ENCODE measurements at places on chromosomes 5 and 9.
A peak's percentile ranks its signal among the peaks of the same experiment; 100 is the strongest.

GRCh38 chr5:6712142-6712576 is 1.1 kb upstream of the TENT4A start:
- DNase-seq, result no peak

- no peak for DNase-seq
These were observed 240.8 kb downstream of the MCTP1 start for GRCh38 chr5:95044096-95044495.

GRCh38 chr5:74865804-74866595 is at the start of gene FAM169A:
TSS of gene FAM169A (minus strand) at chr5:74866387. CDS start at chr5:74841676, 24,711 bp downstream.
- no peak for DNase-seq

DNA sequence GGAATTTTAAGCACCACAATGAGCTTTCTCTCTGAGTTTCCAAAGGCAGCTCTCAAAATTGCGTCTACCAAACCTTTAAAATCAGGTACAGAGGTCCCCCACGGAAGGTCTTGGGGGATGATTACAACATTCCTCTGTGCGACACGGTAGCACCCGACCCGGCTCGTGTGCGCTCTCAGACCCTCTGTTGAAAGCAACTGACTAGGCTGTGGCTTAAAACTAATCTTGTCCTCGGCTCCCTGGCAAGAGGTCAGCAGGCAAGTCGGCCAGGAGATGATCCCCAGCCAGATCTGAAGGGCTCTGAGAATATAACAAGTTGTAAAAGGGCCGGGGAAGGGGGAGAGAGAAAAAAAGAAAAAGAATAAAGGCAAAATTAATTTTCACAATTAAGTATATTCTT is 92.6 kb upstream of the LMX1B start:
- no peak for DNase-seq

DNA sequence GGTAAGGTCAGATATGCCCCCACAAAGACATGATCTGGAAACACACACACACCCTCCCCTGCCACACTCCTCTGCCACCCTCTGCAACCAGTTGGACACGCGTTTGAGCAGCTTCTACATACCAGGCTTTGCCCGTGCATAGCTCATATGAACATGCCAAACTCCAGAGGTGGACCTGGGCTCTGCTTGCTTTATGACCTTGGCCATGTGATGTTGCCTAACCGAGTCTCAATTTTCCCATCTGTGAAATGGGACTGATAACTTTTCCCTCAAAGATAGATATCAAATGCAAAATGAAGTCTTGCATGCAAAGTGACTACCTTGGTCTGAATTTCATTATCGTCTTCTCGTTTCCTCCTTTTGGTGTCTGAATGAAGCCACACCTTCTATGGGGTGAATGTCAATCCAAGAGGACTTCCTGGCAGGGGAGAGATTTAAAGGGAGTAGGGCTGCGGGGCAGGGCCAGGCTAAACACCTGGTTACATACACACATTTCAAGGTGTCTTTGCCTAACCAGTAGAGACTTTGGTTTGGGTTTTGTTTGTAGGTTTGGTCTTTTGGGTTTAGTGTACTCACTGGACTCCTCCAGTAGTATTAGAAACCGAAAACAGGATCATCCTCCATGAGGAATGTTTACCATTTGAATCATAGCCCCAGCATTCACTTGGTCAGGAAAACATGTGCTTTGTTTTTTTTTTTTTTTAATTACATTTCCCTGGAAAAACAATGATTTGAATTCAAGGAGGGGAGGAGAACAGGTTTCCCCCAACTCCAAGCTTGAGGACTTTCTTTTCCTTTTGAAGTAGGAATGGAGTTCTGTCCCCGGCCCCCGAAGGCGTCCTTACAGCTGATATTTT is 63.2 kb downstream of the COL27A1 start:
- no peak for DNase-seq

DNA sequence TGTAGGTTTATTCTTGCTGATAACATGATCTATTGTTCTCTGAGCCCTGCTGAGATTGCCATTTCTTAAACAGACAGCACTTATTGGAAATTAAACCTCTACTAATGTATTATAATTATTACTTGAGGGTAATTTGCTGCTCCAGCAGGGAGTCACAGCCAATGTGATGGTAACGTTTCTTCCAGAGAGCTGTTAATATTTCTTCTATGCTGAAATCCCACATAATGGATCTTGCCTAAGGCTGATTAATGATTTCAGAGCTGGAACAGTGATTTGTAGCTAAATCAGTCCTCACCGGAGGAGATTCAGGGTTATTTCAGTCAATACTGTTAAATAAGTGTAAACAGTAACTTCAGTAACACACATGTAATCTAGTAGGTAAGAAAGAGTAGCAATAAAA is 170.1 kb downstream of the CDH12 start:
- DNase-seq, result peak; percentile 45

- no peak for DNase-seq
These were observed 32.6 kb upstream of the PLAC8L1 start for GRCh38 chr5:146137967-146138403.

DNA sequence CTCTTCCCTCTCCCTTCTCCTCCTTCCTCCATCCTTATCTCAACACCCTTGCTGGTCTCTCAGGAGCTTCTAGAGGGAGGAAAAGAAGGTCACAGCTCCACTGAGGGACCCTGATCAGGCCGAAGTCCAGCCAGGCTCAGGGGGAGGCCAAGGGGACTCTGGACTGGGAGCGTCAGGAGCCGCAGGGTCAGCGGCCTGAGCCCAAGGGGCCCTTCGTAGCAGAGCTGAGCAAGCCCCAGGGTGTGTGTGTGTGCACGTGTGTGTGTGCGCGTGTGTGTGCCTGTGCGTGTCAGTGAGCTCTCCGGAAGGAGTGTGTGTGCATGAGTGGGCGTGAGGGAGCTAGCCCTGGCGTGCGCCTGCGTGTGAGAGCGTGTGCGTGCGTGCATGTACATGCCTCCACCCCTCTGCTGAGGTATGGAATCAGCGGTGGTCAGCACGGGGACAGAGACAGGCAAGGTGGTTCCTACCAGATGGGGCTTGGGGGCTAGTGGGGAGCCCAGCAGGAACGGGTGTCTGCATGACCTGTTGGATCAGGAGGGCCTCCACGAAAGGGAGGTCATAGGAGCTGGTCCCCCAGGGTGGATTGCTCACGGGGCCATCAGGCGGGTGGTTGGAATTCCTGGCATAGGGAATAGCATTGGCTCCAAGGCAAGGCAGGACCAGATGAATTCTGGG is 10.0 kb upstream of the AGPAT2 start:
- no peak for DNase-seq

GRCh38 chr9:34426347-34427074 is 31.9 kb downstream of the FAM219A start:
- no peak for DNase-seq

DNA sequence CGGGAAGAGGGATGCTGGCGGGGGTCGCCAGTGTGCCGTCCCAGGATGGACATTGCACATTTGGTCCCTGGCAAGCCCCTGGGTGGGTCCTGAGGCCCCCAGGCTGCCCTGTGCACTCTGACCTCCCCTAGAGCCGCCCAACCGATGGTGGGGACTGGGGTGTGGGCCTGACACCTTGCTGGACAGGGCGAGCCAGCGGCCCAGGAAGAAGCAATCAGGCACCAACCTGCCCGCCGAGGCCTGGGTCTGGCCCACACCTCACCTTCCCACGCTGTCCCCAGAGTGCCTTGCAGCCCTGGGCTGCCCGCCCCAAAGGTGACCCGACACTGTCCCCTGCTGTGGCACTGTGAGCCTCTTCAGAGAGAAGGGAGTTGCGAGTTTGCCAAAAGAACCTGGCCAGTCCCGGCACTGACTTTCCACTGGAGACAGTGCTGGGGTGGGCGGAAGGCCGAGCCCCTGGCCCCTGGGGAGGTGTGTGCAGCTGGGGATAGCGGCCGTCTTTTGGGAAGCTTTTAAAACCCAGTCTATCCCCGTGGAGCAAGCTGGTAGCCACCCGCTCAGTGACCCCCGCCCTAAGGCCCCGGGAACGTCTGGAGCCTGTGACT is 12.0 kb upstream of the NRARP start:
- no peak for DNase-seq

Data from SK-N-MC (cell line).